ENCODE measurements at places on chromosomes 11 and 22. TPM values are rescaled to one million over a fixed set of nuclear protein-coding genes. Genes with fewer than 3 reads are reported as not detected.
A peak's percentile ranks its signal among the peaks of the same experiment; 100 is the strongest.

DNA sequence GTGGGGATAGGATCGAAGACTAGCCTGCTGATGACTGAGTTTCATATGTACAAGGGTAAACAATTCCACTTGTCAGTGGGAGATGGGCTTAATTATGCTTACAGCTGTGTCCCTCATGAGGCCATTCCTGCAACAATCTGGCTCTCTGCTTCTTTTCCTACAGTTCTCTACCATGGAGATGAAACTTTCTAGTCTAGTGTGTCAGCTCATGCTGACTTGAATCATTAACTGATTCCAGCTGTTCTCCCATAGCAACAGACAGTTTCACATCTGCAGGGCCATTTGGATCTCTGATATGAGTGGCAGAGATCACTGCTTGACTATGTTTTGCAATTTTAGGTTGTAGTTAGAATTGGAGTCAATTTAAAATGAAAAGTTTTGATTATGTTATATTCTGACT lies 1251.7 kb upstream of the RAG2 start:
- DNase-seq, result no peak
- no peaks in the 10 kb centered on the region for H3K27me3 ChIP-seq
- no peaks in the 10 kb centered on the region for H3K4me1 ChIP-seq
- no peaks in the 10 kb centered on the region for H3K36me3 ChIP-seq
- no peak overlapping the region for H3K4me3 ChIP-seq

GRCh38 chr11:117180661-117181585 lies 2.4 kb downstream of the SIDT2 start:
- peak; percentile 24 for DNase-seq
- H3K36me3 ChIP-seq, result no peaks in the 10 kb centered on the region

The CBY1 gene
- 20.4 TPM for total RNA-seq

GRCh38 chr11:113447621-113448315 lies 27.4 kb downstream of the DRD2 start:
- H3K4me3 ChIP-seq, result no peak overlapping the region
- H3K36me3 ChIP-seq, result no peaks in the 10 kb centered on the region
- no peak for DNase-seq
- no peak overlapping the region for H3K27ac ChIP-seq
- peaks cover 15% of the 10 kb centered on the region for H3K4me1 ChIP-seq
- 0 out of 2 replicates have a peak, but pooled peaks cover 2% of the 10 kb centered on the region for H3K27me3 ChIP-seq

DNA sequence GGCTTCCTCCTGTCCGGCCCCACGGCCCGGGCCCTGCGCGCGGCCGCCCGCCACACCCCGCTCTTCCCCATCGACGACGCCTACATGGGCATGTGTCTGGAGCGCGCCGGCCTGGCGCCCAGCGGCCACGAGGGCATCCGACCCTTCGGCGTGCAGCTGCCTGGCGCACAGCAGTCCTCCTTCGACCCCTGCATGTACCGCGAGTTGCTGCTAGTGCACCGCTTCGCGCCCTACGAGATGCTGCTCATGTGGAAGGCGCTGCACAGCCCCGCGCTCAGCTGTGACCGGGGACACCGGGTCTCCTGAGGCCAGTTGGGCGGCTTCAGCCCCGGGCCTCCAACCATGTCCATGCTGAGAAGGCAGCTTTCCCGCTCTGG lies 6.2 kb downstream of the B3GNT6 start:
- H3K27ac ChIP-seq, result no peak overlapping the region
- H3K4me1 ChIP-seq, result peaks cover 27% of the 10 kb centered on the region
- DNase-seq, result no peak
- H3K4me3 ChIP-seq, result no peak overlapping the region

The OR10AG1 gene
- total RNA-seq, result not detected

GRCh38 chr11:27241311-27242122 lies 121.5 kb downstream of the CCDC34 start:
- H3K4me1 ChIP-seq, result no peaks in the 10 kb centered on the region
- peak; percentile 51 for DNase-seq
- H3K27ac ChIP-seq, result peak overlapping the region; percentile 26
- H3K4me3 ChIP-seq, result no peak overlapping the region
- H3K27me3 ChIP-seq, result no peaks in the 10 kb centered on the region
- no peaks in the 10 kb centered on the region for H3K36me3 ChIP-seq

The CHRM1 gene
- not detected for total RNA-seq

GRCh38 chr11:92829671-92830070 lies 139.8 kb upstream of the MTNR1B start:
- DNase-seq, result no peak
- no peaks in the 10 kb centered on the region for H3K36me3 ChIP-seq
- H3K27ac ChIP-seq, result no peak overlapping the region
- H3K4me1 ChIP-seq, result no peaks in the 10 kb centered on the region
- H3K4me3 ChIP-seq, result no peak overlapping the region

GRCh38 chr22:31272522-31273446 lies 19.5 kb downstream of the PIK3IP1 start:
- H3K27me3 ChIP-seq, result no peaks in the 10 kb centered on the region
- no peak overlapping the region for H3K4me3 ChIP-seq
- H3K4me1 ChIP-seq, result no peaks in the 10 kb centered on the region
- no peak overlapping the region for H3K27ac ChIP-seq
- H3K36me3 ChIP-seq, result no peaks in the 10 kb centered on the region
- DNase-seq, result no peak

DNA sequence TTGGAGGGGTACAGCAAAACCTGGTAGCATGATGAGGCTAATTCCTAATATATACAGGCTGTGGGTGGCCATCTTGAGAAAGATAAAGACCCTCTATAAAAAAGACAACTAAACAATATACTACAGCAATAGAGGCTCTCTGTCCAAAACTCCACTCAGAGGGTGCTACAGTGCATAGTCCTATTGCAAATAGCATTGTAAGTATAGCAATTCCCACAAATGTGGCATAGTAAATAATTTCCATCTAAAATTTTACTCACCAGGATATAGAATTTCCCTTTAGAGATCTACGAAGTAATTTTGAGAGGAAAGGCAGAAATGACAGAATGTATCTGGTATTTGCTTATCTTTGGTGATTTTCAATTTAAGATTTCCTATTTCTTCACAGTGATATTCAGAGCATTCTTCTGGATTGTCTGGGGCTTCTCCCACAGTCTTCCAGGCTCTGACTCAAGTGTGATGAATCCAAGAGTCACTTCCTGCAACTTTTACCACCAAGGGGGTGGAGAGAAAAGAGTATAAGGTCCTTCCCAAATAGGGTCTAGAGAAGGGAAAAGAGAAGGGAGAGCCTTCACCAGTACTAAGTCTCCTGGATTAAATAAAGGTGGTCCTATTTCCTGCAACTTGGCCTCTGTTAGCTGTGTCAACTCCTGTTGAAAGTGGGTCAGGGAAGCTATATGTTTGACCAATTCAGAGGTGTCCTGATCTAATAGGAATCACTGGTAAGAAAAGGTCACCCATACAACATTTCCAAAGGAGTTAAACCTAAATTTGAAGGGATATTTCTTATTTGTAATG lies 1054.7 kb upstream of the CNTN5 start:
- no peaks in the 10 kb centered on the region for H3K4me1 ChIP-seq
- no peak overlapping the region for H3K4me3 ChIP-seq
- H3K27ac ChIP-seq, result no peak overlapping the region
- DNase-seq, result no peak
- H3K27me3 ChIP-seq, result no peaks in the 10 kb centered on the region

The RAB3IL1 gene
- total RNA-seq, result 8.9 TPM

DNA sequence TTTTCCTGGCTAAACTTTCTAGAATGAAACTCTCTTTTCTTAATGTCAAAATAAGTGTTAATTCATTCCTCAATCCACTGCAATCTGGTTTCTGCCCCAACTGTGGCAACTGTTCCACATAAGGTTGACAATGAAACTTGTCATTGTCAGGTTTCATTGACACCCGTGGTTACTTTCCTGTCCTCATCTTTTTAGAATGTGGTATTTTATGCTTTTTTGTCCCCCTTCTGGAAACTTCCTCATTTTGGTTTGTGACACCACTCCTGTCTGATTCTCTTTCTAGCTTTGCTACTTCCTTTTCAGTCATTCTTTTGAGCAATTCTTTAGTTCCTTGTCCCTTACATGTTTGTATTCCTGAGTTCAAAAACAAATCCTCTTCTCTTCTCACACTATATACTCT lies 7.5 kb upstream of the PDE3B start:
- H3K27me3 ChIP-seq, result no peaks in the 10 kb centered on the region
- H3K4me3 ChIP-seq, result no peak overlapping the region
- H3K36me3 ChIP-seq, result no peaks in the 10 kb centered on the region

GRCh38 chr11:16860617-16861016 lies 122.2 kb downstream of the C11orf58 start:
- H3K4me3 ChIP-seq, result no peak overlapping the region
- H3K27me3 ChIP-seq, result no peaks in the 10 kb centered on the region
- no peak overlapping the region for H3K27ac ChIP-seq
- no peak for DNase-seq
- no peaks in the 10 kb centered on the region for H3K4me1 ChIP-seq

- no peak overlapping the region for H3K4me3 ChIP-seq
- peaks cover 4% of the 10 kb centered on the region for H3K4me1 ChIP-seq
- DNase-seq, result peak; percentile 55
- no peaks in the 10 kb centered on the region for H3K36me3 ChIP-seq
Measured at GRCh38 chr11:27183672-27184457, 143.2 kb downstream of the BBOX1 start.

All from Panc1 (cell line).